Central memory CD4-positive, alpha-beta T cell (primary cell): ENCODE measurements at places on chromosomes 5 and 9.

GRCh38 chr5:174901336-174901735, 177.0 kb downstream of the MSX2 start:
- no peak for DNase-seq

- DNase-seq: no peak
Observed at GRCh38 chr9:100485196-100485595, 12.2 kb downstream of the TMEFF1 start.

DNA sequence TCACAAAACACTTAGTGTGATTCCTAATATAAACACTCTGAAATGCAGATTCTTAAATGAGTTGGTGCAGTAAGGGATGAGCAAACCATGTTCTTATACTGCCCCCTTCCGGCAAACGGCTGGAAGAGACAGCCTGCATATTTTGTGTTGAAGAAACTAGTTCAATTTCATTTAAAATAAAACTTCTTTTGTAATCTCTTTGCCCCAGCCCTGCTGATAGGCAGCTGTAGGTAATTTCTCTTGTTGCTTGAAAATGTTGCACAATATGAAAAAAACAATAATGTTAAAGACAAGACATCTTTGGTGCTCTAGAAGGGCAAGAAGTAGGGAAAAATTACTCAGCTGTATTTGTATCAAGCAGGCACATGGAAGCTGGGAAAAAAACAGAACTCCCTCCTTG, 89.7 kb upstream of the CCNG1 start:
- DNase-seq: peak; percentile 31

GRCh38 chr9:5509573-5509972, 758 bp upstream of the PDCD1LG2 start:
- DNase-seq: no peak

DNA sequence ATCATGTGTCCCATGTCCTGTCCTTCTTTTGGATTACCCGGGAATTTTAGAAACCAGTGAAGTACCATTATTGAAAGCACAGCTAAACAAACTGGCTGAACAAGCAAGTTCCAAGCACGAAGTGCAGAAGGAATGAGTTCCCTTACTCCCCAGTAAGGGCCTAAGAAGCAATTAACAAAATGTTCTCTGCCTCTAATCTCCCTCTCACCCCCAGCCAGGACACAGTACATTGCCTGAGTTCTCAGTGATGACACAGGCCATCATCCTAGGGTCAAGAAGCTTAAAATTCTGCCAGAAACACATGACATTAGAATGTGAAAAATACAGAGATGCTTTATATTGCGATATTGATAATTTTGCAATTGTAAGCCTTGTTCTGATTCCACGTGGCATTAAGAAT, 118.0 kb downstream of the PLPPR1 start:
- no peak for DNase-seq

- no peak for DNase-seq
Observed at GRCh38 chr5:82512025-82512424, 233.9 kb upstream of the RPS23 start.
